ENCODE measurements at places on chromosomes 2 and 18.
A peak's percentile ranks its signal among the peaks of the same experiment; 100 is the strongest.

DNA sequence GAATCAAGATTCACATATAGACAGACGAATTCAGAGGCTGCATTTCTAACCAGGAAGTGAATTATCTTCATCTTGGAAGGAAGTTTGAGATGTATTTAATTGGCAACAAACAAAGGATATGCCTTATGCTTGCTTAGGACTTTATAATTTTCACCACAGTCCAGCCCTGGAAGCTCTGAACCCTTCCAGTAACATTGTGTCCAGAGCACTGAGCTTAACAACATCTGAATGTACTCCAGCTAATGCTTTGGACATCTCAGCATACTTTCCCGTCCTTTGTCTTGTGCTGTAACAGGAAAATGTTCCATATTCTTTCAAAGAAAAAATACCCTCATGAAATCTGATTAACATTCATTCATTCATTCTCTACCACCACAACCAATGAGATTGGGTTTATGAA lies 136.3 kb upstream of the SPATS2L start:
- no peak for DNase-seq

DNA sequence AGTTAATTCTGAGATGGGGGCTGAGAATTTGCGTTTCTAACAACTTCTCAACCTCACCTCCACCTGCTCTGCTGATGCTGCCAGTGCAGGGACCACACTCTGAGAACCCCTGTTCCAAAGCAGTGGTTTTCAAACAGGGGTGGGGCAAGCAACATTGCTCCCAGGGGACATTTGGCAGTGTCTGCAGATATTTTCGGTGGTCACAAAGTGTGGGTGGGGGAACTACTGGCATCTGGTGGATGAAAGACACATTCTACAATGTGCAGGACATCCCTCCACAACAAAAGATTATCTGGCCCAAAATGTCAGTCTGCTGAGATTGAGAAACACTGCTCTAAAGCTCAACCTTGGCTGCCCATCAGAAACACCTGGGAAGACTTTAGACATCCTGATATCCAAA lies 188.7 kb upstream of the SATB2 start:
- no peak for DNase-seq

GRCh38 chr2:129483366-129483765 lies 496.1 kb upstream of the RAB6C start:
- no peak for DNase-seq

- DNase-seq = no peak
Measured at GRCh38 chr2:156405586-156405985, 30.6 kb upstream of the GPD2 start.

DNA sequence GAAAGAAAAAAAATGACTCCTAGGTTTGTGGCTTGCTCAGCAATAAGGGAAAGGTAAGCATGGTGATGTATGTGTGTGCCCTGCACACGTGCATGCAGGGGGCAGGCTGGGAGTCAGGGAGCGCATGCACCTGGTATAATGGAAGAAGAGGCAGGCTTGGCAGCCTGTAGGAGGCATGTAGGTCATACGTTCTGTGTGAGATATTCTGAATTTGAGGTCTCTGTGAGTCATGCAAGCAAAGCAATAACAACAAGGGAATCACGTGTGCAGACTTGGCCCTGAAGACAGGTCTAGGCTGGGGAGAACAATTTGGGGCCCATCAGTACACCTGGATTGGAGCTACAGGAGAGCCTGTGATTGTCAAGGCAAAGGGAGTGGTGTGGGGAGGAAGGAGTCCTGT lies 94.5 kb upstream of the TTC39C start:
- no peak for DNase-seq

DNA sequence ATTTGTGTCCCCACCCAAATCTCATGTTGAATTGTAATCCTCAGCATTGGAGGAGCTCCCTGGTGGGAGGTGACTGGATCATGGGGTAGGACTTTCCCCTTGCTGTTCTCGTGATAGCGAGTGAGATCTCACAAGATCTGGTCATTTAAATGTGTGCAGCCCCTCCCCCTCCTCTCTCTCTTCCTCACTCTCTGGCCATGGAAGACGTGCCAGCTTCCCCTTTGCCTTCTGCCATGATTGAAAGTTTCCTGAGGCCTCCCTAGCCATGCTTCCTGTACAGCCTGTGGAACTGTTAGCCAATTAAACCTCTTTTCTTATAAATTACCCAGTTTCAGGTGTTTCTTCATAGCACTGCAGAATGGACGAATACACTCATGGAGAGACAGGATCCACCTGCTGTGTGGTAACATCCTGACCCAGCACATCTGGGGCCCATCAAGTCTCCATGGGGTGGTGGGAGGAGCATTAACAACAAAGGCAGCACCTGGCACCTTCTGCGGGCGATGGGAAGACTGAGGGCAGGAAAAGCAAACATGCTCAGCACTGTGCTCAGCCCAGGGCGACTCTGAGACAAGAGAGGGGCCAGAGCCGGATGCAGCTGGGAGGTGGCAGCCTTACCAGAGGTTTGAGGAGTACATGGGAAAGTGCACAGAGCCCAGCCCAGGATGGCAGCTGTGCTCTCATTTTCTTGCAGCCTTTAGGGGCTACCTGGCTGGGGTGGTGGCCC lies 16.2 kb upstream of the ALPP start:
- no peak for DNase-seq

DNA sequence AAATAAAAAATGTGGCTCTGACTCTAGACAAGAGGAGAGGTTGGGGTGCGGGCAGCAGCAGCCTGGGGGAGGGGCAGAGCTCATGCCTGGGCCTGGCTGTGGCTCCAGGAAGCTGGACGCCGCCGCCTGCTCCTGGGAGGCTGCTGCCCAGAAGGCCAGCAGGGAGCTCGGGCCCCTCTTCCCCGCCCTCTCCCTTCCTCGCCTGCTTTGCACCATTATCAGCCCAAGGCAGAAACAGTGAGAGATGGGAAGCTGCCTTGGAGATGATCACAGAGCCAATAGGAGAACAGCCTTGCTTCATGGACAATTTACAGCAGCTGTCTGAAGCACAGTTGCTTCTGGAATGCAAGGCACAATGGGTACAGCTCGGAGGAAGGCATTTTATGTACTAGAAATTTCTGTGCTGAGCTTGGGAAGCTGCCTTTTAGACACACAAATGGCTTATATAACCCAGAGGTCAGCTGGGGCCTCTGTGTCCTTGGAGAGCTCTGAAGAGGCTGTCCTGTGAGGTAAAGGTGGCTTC lies 55.3 kb upstream of the AFF3 start:
- no peak for DNase-seq

- no peak for DNase-seq
Measured at GRCh38 chr2:208645226-208645625, 238.6 kb downstream of the PTH2R start.

- DNase-seq = no peak
Measured at GRCh38 chr2:20538308-20539132, 91.6 kb downstream of the RHOB start.

- DNase-seq = no peak
Measured at GRCh38 chr2:174350018-174350417, 15.3 kb downstream of the SP9 start.

DNA sequence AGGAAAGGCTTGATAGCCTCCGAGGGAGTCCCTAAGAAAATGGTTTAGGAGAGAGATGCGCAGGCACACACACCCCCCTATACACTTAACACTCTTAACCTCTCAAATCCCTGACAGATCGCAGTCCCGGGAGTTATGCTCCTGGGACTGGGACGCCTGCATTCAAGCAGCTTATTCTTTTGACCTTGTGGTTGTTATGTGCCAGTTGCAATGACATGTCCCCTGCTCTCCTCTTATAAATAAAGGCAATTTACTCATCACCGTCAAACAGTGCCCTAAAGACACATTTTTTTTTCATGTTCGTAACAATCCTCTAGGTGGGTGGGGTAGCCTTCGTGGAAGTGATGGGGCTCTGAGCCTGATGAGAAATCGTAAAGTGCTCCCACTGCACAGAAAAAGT lies 162.2 kb downstream of the LRRC30 start:
- DNase-seq = no peak

- no peak for DNase-seq
Measured at GRCh38 chr2:144370937-144371584, 148.9 kb downstream of the ZEB2 start.

GRCh38 chr18:70459731-70460130 lies 170.9 kb downstream of the SOCS6 start:
- no peak for DNase-seq

DNA sequence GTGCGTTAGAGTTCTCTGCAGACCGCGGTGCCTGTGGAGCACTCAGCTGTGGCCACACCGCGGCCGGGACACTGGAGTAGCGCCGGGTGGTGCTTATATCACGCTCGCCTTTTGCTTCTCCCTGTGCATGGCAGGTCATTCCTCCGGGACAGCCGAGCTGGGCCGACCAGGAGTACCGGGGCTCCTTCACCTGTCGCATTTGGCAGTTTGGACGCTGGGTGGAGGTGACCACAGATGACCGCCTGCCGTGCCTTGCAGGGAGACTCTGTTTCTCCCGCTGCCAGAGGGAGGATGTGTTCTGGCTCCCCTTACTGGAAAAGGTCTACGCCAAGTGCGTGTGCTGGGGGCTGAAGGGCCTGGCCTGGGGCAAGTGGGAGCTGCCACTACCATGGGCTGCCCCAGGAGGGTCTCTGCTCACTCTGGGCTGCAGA lies 4.2 kb downstream of the CAPN10 start:
- no peak for DNase-seq

- DNase-seq = no peak
Measured at GRCh38 chr2:189595417-189595816, 14.8 kb upstream of the SLC40A1 start.

- peak; percentile 31 for DNase-seq
Measured at GRCh38 chr2:72155151-72155550, 7.5 kb upstream of the CYP26B1 start.

GRCh38 chr2:29657674-29658073 lies 263.7 kb downstream of the ALK start:
- DNase-seq = no peak
